CD4-positive, alpha-beta T cell (primary cell): ENCODE measurements at places on chromosomes 7 and 10.

- no peak for DNase-seq
These were observed 786.0 kb downstream of the NRG3 start for GRCh38 chr10:82660986-82661385.

DNA sequence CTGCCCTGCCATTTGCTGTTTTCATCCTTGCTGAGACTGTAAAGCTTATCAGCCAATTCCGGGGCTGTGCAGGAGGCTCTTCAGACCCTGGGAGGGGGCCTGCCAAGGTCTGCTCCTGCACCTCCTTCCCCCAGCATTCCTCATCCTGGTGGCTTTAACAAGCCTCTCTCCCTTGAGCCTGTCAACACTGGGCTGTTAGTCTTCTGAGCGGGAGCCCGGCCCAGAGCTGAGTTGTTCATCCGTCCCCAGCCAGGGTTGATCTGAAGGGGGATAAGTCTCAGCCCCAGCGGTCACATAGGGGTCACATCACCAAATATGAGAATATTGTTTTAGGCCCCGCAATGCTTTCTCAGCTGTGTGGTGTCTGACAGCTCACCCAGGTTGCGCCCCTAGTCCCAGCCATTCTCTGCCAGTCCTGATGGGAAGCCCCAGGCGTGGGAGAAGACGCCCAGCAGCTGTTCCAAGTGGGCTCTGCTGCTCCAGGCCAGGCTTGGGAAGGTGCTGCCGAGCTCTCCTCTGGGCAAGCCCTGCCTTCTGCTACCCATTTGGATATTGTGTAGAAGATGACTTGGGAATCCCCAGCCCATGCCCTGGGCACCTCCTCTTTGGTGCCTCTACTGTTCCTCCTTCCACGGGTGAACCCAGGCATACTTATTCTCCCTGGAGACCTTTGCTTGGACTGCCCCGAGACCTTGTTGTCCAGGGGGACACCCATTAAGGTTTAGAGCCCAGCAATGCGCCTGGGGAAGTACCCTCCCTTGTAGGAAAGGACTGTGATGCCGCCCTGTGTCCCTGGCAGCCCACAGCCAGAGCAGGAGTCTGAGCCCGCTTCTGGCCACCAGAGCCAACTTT, 23.5 kb upstream of the TRIM8 start:
- DNase-seq: no peak

GRCh38 chr7:135215698-135216097, 4.4 kb upstream of the WDR91 start:
- no peak for DNase-seq

- no peak for DNase-seq
These were observed 7.7 kb downstream of the HDAC9 start for GRCh38 chr7:18503126-18503866.

DNA sequence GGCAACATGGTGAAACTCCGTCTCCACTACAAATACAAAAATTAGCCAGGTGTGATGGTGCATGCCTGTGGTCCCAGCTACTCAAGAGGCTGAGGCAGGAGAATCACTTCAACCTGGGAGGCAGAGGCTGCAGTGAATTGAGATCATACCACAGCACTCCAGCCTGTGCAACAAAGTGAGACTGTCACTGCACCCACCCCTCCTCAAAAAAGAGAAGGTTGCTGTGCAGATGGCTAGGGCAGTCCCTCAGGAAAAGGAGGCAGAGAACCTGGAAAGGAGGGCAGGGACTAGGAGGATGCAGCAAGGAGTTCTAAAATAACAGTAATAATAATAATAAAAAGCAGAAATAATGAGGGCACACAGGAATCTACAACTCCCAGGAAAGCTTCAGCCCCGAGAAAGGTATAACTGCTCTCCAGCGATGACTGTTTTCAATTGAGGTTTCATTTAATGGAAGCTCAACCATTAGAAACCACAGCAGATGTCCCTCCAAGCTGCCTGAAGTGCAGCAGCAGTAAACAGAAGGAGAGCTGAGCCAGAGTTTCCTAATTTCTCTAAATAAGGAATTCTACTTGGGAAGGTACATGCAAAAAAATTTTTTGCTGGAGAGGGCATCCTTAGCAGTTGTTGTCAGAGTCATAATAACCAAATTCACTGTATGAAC, 326.5 kb downstream of the GATA3 start:
- DNase-seq: no peak

DNA sequence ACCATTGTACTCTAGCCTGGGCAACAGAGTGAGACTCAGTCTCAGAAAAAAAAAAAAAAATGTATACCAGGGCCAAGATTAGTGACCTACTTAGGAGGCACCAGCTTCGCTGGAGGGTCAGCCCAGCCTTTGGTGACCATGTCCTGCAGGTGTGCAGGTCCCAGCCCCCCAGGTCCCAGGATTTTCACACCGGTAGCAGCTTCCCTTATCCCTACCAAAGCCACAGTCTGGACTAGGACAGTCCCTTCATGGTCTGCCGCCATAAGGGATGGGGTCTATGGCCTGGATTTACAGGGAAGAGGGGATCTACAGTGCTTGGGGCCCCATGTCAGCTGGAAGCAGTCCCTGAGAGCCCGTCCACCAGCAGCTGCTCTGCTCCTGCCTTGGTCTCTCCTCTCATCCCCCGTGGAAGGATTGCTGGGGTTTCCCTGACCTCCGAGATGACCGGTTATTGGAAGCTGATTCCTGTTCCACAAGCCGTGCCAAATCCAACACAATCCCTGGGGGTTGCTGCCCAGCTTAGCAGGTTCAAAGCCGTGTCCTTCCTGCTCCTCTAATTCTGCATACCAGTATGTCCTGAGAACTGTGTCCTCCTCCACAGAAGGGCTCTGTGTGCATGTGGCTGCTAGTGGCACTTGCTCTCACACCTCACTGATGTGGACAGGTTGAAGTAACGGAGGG, 11.0 kb upstream of the NDUFB2 start:
- no peak for DNase-seq

GRCh38 chr10:98959379-98959778, 276.3 kb downstream of the HPSE2 start:
- no peak for DNase-seq

DNA sequence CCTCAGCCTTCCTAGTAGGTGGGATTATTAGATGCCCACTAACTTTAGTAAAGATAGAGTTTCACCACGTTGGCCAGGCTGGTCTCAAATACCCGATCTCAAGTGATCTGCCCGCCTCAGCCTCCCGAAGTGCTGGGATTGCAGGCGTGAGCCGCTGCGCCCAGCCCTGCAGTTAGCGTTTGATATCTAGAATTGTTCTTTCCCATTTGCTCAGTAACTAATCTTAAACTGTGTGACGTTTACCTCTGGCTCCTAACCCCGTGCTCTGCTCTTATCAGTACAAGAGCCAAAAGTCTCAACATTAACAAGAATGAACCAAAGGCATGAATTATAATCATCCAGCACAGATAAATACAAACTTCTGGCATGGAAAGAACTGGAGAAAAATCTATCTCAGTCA, 47.4 kb downstream of the IGF2BP3 start:
- no peak for DNase-seq

- no peak for DNase-seq
These were observed 9.9 kb downstream of the STARD3NL start for GRCh38 chr7:38187794-38188440.

- DNase-seq: no peak
These were observed 89.6 kb downstream of the VTI1A start for GRCh38 chr10:112536663-112537062.

GRCh38 chr7:139541600-139542307, 18.3 kb downstream of the CLEC2L start:
- no peak for DNase-seq

DNA sequence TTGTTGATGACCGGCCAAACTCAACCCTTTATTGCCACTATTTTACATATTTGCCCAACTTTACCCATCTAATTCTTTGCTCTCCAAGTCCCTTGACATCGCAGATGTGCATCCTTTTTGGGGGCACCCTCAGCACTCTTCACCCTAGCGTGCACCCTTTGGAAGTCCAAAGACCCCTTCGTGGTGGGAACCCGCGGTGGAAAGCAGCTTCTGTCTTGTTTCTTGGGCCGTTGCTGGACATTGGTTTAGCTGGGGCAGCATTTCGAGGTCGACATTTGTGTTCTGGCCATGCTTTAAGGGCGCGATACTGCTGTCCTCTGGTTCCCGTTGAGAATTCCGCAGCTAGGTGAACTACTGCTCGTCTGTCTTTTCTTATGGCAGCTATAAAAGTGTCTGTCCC, 326 bp upstream of the PAPOLB start:
- no peak for DNase-seq

- DNase-seq: no peak
These were observed 71.5 kb downstream of the CLEC2L start for GRCh38 chr7:139594911-139595476.

DNA sequence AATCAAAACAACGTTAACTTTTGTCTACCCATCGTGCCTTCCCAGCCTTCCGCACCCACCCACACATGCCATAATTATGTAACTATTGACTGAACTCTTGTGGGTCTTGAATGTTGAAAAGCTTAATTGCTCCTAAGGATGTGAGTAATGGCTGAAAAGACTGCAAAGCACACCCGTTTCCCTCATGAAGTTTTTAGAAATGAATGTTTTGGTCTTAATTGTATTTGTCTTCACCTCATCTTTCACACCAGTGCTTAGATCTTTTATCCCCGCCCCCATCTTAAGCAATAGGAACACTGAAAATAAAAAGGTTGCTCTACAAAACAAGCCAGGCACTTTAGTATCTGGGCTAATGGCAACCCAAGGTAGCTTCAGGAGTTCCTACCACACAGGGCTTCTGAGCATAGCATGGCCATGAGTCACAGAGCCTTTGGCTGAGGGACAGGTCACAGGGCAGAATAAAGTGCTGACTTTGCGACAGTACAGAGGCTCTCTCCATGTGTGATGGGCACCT, 690.5 kb downstream of the PARD3 start:
- no peak for DNase-seq

DNA sequence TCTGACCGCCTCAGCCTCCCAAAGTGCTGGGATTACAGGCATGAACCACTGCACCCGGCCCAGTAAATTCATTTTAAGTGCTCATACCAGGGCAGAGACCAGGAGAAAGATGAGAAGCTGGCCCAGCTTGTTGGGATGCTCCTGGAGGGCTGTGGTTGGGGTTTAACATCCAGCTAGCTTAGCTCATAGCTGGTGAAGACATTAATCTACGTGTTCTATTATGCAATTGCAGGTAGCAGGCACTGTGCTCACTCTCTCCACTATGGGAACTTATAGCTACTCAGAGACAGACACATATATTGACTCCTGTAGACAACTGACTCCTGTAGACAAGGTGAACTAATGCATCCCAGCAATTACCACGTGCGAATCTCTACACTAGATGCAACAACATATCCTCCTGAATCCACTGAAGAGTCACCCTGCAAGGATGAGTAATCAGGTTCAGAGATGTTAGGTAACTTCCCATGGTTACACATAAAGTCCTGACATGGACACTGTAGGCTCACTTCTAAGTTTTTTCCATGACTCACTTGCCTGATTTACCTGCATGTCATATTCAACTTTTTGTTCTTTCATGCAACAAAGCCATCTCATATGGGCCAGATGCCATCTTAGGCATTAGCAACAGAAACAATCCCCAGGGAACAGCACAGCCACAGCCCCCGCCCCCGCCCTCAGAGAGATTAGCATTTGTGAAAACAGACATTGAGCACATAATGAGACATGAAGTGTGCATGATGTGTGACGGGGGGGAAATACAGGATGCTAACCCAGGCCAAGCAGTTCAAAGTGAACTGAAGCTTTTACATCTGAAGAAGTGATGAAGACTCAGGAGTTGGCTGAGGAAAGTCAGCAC, 37.2 kb downstream of the ERLIN1 start:
- DNase-seq: no peak

- no peak for DNase-seq
These were observed 19.2 kb downstream of the PSAP start for GRCh38 chr10:71831646-71832552.

- DNase-seq: no peak
These were observed 287.4 kb upstream of the SEMA3D start for GRCh38 chr7:85474234-85474633.
